ENCODE measurements at places on chromosomes 1 and 21.

DNA sequence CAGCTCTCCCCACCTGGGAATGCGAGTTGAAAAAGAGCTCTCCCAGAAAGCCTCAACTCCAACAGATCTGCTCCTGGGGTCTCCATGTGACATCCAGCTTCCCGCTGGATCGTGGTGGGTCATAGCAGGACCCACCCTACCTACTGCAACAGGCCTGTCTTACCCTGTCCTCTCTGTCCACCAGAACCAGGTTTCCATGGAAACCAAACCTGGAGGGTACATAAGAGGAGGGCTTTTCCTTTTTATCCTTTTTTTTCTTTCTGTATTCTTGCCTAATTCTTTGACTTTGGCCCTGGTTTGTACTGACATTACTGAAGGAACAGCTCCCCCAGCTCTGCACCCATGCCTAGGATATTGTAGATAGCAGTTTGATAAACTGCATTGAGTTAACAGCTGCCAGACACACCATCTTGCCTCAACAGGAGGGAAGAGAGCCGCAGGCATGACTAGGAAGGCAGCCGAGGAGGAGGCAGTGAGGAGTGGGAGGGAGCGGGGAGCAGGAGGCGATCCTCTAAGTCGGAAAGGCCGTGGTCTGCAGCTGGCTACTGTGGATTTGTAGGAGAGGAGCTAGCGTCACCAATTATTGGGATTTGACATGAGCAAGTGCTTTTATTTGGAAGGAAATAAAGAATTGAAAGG is 9.7 kb upstream of the FMOD start:
- no peak for DNase-seq

DNA sequence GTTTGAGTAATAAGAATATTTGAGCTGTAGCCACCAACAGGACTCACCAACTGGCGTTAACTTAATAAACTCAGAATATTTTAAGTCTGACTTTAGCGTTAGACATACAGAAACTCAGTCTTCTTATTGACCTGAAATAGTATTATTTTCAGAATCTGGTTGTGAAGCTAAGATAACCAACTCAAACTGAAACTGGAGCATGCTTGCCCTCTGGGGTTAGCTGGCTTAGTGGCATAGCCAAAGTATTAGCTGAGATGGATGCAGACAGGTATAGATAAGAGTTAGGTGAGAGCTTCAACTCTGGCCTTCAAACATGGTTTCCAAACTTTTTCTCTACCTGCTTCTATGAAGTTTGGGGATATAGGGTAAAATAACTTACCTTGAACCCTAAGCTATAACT is 40.5 kb downstream of the AMY1C start:
- DNase-seq: no peak

GRCh38 chr1:41683681-41684500 is 199.4 kb upstream of the EDN2 start:
- no peak for DNase-seq

DNA sequence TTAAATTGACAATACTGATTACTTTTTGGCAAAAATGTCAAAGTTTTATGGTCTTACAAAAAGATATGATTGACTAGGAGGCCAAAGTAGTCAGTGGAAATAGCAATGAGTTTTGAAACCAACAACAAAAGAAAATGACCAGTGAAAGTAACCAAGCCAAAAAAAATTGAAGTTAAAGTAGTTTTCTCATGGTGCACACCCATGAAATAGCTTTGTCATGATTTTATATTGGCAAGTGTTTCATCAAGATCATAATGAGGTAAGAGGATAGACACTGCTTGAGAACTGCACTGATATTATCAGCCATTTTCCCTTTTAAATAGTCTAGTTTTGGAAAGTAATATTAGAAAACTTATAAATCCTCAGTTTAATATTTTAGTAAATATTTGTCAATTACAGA is 206.2 kb upstream of the ADAMTS5 start:
- DNase-seq: no peak

DNA sequence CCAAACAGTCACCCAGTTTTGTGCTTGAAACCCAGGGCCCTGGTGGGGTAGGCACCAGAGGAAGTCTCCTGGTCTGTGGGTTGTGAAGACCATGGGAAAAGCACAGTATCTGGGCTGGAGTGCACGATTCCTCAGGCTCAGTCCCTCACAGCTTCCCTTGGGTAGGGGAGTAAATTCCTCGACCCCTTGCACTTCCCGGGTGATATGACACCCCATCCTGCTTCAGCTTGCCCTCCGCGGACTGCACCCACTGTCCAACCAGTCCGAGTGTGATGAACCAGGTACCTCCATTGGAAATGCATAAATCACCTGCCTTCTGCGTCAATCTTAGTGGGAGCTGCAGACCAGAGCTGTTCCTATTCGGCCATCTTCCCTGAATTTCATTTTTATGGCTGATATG is 133.9 kb upstream of the KCTD3 start:
- DNase-seq: no peak

- DNase-seq: no peak
Observed at GRCh38 chr1:30147188-30147587, 576.2 kb downstream of the MATN1 start.

DNA sequence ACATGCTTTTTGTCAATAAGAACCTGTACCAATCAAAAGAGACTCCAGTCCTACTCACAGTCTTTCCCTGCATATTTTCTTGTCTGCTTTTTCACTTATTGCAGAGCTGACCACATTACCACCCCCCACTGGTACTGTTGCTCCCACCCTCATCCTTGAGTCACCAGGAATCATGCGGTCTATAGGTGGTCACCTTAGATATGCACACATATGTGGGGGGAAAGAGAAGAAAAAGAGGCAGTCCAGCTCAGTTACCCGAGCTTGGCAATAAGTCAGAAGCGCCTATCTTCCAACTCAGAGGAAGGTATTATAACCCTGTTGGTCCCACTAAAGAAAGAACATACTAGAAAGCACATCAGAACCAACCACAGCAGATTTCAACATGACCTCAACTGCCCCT is 119.2 kb downstream of the SMYD2 start:
- no peak for DNase-seq

DNA sequence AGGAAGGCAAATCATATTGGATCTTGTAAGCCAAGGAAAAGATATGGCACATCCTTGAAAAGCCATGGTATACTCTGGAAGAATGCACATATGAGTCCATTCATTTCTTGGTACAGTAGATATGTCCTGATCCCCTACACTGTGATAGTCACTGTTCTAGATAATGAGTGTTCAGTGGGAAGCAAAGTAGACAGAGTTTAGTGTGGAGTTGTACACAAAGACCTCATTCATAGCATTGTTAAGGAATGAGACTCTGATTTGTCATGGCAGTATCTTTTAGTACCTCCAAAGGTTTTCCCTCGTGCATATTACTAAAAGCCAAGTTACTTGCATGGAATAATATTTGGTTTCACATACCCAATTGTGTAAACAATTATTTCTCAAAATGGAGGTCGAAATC is 204.7 kb downstream of the NFIA start:
- no peak for DNase-seq

DNA sequence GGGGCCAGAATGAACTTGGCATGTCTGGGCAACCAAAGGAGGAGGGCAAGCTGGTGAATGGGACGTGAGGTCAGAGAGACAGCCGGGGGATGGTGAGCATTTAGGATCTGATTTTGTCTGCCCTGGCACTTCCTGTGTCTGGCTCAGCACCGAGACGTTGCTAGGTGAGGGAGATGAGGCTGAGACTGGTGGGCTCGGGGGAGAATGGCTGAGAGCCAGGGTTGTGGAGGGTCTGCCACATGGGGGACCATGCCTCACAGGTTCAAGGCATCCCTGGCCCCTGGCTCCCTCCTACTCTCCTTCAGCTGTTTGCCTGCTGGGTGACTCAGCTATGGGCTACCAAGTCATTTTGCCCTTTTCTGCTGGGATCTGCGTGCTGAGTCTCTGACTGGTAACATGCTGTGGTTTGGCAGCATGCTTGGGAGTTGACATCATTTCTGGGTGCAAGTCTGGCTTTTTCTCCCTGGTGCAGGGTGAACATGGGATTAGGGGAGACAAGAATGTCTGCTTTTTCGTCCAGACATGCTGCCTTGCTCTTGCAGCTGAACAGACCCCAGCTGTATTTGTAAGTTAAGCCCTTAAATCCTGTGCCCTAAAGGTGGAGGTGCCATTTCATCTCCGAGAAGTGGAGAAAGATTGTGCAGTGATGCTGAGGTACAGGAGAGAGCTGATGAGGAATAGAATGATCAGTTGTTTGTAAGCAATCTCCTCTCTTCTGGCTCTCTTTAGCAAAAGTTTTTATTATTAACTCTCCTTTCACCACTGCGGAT is 17.6 kb downstream of the GALNT2 start:
- DNase-seq: no peak

GRCh38 chr1:6727535-6727934 is 25.9 kb upstream of the DNAJC11 start:
- DNase-seq: no peak

- DNase-seq: no peak
Observed at GRCh38 chr1:245074232-245074747, 80.5 kb upstream of the KIF26B start.

GRCh38 chr1:27476237-27476636 is 13.7 kb downstream of the WASF2 start:
- no peak for DNase-seq

- no peak for DNase-seq
Observed at GRCh38 chr1:213986020-213986924, 1.5 kb upstream of the PROX1 start.

DNA sequence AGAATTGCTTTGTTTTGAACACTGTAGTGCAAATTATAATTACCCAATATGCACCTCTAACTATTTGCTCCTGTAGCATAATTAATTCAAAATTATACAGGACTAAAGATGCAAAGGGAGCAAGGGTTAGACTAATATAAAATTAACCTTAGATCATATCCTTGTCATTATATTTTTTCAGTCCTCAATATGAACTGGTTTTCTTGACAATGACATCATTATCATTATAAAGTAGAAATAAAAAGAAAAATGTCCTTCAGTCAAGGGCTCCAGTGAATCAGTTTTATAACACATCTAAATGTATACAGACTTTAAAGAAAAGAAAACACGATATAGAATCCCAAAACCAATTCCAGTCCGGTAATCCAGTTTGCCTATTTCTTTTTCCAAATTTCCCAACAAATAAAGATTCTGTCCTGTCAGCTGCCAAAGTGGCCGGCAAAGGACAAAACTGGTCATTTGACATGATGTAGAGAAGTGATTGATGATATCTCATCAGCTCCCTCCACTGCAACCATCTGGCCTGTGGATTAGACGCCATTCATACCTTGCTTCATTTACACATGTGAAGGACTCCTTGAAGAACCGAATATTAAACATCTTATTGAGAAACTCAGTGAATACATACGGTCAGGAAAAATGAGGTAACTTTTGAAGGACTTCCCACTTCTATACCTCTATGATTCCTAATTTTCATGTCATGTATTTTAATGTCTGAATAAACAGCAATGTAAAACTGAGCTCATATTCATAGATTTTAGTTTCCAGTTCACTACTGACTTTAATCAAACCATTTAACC is 15.5 kb downstream of the DPYD start:
- DNase-seq: no peak

DNA sequence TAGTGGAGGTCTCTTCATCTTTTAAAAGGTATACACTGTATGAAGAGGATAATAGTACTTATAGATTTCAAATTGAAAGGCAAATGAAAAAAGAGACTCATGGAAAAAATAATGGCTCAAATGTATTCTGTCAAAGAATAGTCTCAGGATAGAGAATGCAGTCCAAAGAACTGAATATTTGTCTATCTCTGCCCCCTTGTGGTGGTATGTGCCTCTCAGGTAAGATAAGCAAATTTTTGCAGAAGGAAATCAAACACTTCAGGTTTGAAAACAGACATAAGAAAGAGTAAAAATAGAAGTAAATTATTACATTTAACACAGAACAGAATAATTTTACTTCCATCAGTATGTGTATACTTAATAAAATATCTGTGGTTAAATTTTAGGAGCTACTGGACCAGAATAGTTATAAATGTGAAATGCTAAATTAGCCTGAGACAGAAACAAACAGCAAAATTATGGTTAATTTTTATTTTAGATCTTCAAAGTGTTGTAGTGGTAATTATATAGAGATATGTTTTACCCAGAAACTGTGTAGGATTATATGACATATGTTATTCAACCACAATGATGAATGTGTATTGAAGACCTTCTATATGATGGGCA is 164.4 kb upstream of the PALMD start:
- no peak for DNase-seq

GRCh38 chr1:189206617-189207016 is 1271.0 kb downstream of the BRINP3 start:
- DNase-seq: no peak

DNA sequence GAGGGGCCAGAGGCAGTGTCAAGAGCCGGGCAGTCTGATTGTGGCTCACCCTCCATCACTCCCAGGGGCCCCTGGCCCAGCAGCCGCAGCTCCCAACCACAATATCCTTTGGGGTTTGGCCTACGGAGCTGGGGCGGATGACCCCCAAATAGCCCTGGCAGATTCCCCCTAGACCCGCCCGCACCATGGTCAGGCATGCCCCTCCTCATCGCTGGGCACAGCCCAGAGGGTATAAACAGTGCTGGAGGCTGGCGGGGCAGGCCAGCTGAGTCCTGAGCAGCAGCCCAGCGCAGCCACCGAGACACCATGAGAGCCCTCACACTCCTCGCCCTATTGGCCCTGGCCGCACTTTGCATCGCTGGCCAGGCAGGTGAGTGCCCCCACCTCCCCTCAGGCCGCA is at the start of gene BGLAP:
TSS of gene BGLAP (plus strand) at position 259 of the 400 bp plus-strand sequence. CDS start at position 307, 48 bp downstream.
- no peak for DNase-seq

DNA sequence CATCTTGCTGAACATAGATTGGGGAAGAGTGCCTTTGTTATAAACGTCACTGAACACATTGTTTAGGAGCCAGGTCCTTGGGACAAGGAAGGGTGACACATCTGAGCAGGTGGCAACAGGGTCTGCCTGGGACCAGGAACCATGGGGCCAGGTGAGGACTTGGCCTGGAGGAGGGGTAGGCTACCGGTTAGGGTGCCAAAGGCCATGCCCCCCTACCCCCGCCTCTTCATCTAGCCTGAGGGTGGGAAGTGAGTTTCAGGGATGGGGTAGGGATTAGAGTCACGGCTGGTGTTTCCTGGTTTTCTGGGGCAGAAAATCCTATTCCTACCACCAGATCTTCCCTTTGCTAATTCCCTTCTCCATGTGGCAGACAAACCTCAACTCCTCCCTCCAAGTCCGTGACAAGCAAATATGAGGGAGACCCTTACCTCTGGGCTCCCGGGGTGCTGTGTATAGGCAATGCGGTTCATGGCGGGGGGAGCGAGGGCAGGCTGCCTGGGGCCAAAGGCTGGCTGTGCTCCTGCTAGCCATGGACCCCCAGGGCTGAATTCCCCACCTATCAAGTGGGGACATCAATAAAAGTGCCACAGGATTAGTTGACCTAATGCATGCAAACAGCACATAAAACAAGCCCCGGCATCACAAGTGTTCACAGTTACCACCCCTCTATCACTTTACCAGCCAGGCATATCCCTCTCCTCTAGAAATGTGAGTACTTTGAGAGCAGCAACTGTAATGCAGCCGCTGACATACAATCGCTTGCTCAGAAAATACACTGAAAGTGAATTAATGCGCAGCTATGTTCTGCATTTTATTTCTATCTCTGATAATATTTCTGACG is 14.5 kb downstream of the CD247 start:
- DNase-seq: no peak
